ENCODE measurements at places on chromosomes 7 and 10.

DNA sequence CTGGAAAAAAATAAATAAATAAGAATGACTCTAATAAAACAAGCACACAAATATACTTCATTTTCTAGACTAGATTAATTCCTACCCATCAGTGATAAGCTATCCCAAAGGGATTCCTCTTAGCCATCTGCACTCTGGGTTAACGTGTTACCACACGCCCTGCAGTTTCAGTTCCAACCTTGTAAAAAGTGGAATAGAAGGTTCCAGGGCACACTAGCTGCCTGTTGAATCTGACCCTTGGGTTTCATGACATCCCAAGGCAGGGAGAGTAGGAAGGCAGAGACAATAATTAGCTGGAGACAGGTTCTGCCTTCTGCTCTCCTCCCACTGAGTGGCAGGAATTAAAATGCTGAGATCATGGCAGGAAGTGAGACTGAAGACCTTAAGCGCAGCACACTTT is 33.5 kb downstream of the SLC37A3 start:
- no peak for DNase-seq

DNA sequence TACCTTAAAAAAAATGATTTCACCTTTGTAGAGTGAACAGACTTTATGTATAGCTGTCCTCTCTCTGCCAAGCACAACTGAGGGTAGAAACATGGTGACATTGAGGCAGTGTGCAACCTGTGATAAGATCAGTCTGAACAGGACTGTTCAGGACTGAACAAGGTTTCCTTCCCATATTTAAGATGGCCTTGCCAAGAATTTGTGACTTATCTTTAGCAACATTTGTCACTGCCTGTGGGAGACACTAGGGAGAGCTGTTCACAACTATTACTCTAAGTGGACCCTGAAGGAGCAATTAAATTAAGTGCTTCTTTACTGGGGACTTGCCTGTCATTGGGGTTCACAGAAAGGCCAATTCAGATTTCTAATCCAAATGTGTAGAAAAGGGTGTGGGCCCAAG is 6.7 kb downstream of the OR13A1 start:
- DNase-seq, result no peak

GRCh38 chr10:8898745-8899330 is 844.4 kb downstream of the GATA3 start:
- no peak for DNase-seq

GRCh38 chr7:131186816-131187215 is 140.9 kb upstream of the MKLN1 start:
- DNase-seq, result no peak

DNA sequence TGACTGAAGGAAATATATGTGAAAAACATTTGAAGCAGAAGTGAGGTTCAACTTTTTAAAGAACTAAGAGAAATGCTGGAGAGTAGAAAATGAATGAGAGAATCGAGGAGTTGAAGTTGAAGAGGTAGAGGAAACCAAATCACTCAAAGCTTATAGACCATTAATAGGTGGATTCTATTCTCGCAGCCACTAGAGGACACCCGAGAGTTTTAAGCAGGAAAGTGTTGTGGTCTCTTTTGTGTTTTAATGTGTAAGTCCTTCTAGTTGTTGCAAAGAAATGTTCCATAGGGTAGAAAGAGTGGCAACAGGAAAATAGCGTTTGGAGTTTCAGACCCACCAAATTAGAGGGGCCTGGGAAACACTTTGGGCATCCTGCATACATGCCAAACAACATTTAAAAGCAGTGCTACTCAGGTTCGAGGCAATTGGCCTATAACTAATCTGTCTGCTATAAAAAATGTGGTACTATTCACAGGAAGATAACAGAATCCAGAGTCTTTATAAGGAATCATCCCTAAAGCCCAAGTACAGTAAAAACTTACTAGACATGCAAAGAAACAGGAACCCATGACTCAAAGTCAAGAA is 75.3 kb upstream of the TAS2R16 start:
- no peak for DNase-seq

- DNase-seq, result no peak
Observed at GRCh38 chr7:155962191-155962967, 150.1 kb upstream of the SHH start.

GRCh38 chr10:34207343-34207742 is 607.8 kb downstream of the PARD3 start:
- DNase-seq, result no peak

All from activated CD8-positive, alpha-beta memory T cell treated with anti-CD3 and anti-CD28 coated beads for 1 hour (primary cell).